Esophagus muscularis mucosa (tissue), 4 donors: ENCODE measurements at places on chromosomes 2 and 18. TPM values are rescaled to one million over a fixed set of nuclear protein-coding genes. Genes with fewer than 3 reads are reported as not detected.

The RGPD3 gene
- 0.42 TPM for total RNA-seq

GRCh38 chr2:108169982-108170625, 69.7 kb upstream of the SULT1C3 start:
- no peaks in the 10 kb centered on the region for H3K4me1 ChIP-seq
- no peaks in the 10 kb centered on the region for H3K36me3 ChIP-seq
- no peaks in the 10 kb centered on the region for H3K27me3 ChIP-seq
- no peak for DNase-seq
- H3K27ac ChIP-seq = no peak overlapping the region

The CYTIP gene
- total RNA-seq = 3.6 TPM

The BMP10 gene
- total RNA-seq = not detected

DNA sequence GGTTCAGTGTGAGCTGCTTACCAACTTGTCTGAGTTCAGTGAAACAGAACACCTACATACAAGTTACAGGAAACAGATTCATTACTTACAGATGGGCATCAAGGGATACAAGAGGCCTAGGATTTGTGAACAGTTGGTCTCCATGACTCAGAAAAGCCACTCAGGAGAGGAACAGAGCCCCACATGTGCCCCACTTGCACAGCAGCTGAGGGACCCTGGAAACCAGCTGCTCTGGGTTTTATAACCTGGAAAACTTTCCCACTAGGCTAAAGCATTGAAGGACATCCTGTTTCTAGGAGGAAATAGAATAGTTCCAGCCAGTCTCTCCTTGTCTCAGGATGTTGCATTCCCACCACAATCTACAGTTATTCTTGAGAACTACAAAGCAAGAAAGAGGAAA, 530.0 kb downstream of the ZNF804A start:
- H3K27ac ChIP-seq = no peak overlapping the region
- H3K4me1 ChIP-seq = no peaks in the 10 kb centered on the region

GRCh38 chr18:9095297-9096006, 7.0 kb upstream of the NDUFV2 start:
- H3K27ac ChIP-seq = peak overlapping the region; percentile 78
- peaks cover 44% of the 10 kb centered on the region for H3K4me1 ChIP-seq
- H3K36me3 ChIP-seq = no peaks in the 10 kb centered on the region
- H3K4me3 ChIP-seq = no peak overlapping the region
- H3K27me3 ChIP-seq = no peaks in the 10 kb centered on the region
- no peak for DNase-seq

- no peaks in the 10 kb centered on the region for H3K36me3 ChIP-seq
- H3K27me3 ChIP-seq = no peaks in the 10 kb centered on the region
- H3K27ac ChIP-seq = no peak overlapping the region
Measured at GRCh38 chr18:43175257-43175656, 59.8 kb upstream of the RIT2 start.

DNA sequence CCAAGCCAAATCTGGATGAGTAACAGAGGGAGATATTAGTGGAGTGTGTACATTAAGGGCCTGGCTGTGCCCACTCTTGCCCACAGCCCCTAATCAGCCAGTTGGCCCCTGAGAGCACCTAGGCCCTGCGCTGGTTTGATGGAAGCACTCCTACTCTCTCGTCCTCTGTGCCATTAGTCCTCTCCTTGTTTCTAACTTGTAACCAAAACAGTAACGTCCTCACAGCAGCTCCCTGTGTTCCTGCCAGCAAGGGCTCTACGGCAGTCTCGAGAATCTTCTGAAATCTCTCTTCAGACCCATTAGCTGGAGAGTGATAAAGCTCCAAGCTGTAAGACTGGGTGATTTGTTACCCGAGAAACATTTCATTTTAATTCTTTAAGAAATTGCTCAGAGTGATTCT, 76.1 kb downstream of the LRRC30 start:
- peaks cover 32% of the 10 kb centered on the region for H3K4me1 ChIP-seq
- no peak overlapping the region for H3K4me3 ChIP-seq
- no peaks in the 10 kb centered on the region for H3K27me3 ChIP-seq
- H3K36me3 ChIP-seq = no peaks in the 10 kb centered on the region
- no peak for DNase-seq

GRCh38 chr2:121944072-121944831, 188.8 kb downstream of the TSN start:
- H3K4me3 ChIP-seq = no peak overlapping the region
- H3K27ac ChIP-seq = no peak overlapping the region
- H3K4me1 ChIP-seq = no peaks in the 10 kb centered on the region
- H3K27me3 ChIP-seq = no peaks in the 10 kb centered on the region
- no peaks in the 10 kb centered on the region for H3K36me3 ChIP-seq

DNA sequence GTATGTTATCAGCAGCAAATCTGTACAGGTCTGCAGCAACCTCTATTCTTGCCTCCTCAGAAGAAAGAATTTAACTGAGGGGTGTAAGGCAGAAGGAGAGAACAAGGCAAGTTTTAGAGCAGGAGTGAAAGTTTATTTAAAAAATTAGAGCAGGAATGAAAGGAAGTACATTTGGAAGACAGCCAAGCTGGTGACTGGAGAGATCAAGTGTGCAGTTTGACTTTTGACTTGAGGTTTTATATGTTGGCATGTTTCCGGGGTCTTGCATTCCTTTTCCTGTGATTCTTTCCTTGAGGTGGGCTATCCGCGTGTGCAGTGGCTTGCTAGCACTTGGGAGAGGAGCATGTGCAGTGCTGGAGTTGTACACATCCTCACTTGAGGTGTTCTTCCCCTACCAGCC, 16.5 kb upstream of the CERS6 start:
- H3K4me1 ChIP-seq = peaks cover 5% of the 10 kb centered on the region
- no peak for DNase-seq
- no peaks in the 10 kb centered on the region for H3K27me3 ChIP-seq
- H3K27ac ChIP-seq = no peak overlapping the region
- no peak overlapping the region for H3K4me3 ChIP-seq
- no peaks in the 10 kb centered on the region for H3K36me3 ChIP-seq

GRCh38 chr2:188668017-188668680, 306.0 kb upstream of the COL3A1 start:
- H3K36me3 ChIP-seq = no peaks in the 10 kb centered on the region
- no peak overlapping the region for H3K4me3 ChIP-seq
- no peak overlapping the region for H3K27ac ChIP-seq
- H3K27me3 ChIP-seq = no peaks in the 10 kb centered on the region
- no peaks in the 10 kb centered on the region for H3K4me1 ChIP-seq
- DNase-seq = no peak

GRCh38 chr18:46296656-46297055, 192.5 kb downstream of the HAUS1 start:
- no peak overlapping the region for H3K4me3 ChIP-seq
- H3K27ac ChIP-seq = no peak overlapping the region
- no peak for DNase-seq
- no peaks in the 10 kb centered on the region for H3K4me1 ChIP-seq
- no peaks in the 10 kb centered on the region for H3K36me3 ChIP-seq

DNA sequence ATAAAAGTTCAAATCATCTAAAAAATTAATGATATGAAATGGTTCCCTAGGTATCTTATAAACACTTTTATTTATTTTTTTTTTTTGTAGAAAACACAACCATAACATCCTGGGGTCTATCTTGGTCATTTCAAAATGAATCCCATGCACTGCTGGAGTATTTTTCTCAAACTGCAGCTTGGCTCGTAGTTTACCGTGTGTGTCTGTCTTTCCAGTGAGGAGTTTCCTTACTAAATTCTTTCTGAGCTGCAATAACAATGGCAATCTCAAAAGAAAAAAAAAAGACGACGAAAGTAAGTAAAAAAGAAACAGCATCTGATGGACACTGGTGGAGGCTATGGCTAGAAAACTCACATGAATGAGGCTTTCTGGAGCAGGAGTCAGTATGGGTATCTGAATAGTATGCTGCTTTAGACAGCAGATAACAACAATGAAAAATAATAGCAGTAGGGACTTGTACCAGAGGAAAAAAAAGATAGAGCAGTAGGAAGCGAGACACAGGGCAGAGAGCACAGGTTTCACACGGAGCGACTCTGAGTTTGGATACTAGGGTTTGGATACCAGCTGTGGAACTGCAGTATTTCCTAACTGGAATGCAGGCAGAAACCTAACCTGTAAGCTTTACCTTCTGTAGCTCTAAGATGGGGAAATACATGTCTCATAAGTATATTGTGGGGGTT, 43.5 kb downstream of the CALCRL start:
- H3K4me1 ChIP-seq = no peaks in the 10 kb centered on the region
- DNase-seq = no peak
- no peak overlapping the region for H3K4me3 ChIP-seq
- H3K27ac ChIP-seq = peak overlapping the region; percentile 24
- no peaks in the 10 kb centered on the region for H3K27me3 ChIP-seq
